Stimulated activated memory B cell treated with anti-CD40 and anti-IgM and Interleukin-4, amounts not matched to agents 10 μg/mL and 1 μg/mL and 100 μg/mL, for 72 hours (primary cell): ENCODE measurements at places on chromosomes 2 and 18.

- ATAC-seq, result no peak
Measured at GRCh38 chr2:67283641-67284040, 113.5 kb upstream of the ETAA1 start.

- ATAC-seq, result no peak
Measured at GRCh38 chr2:177551989-177552421, 159.4 kb downstream of the AGPS start.

- peak; percentile 17 for ATAC-seq
Measured at GRCh38 chr2:204010628-204011560, 74.3 kb downstream of the ICOS start.

GRCh38 chr2:177229442-177230242 lies 17.0 kb downstream of the HNRNPA3 start:
- no peak for ATAC-seq

GRCh38 chr2:113840518-113840917 lies 49.4 kb upstream of the ACTR3 start:
- no peak for ATAC-seq

- no peak for ATAC-seq
Measured at GRCh38 chr2:133292259-133292658, 276.0 kb downstream of the NCKAP5 start.

DNA sequence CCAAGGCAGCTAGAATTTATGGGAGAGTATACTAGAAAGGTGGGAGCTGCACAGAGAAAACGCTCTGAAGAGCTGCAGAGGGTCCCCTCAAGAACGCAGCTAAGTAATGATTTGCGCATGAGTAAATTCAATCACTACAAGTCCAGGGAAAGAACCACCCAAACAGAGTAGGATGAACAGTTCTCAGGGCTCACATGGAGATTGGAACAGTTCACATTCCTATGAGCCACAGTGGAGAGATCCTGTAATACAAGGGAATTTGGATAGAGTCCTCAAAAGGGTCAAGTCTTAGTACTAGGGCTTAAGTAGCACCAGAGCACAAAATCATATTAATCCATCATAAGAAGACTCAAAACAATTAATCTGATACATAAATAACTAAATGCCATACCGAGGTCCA lies 12.7 kb downstream of the OLA1 start:
- no peak for ATAC-seq

DNA sequence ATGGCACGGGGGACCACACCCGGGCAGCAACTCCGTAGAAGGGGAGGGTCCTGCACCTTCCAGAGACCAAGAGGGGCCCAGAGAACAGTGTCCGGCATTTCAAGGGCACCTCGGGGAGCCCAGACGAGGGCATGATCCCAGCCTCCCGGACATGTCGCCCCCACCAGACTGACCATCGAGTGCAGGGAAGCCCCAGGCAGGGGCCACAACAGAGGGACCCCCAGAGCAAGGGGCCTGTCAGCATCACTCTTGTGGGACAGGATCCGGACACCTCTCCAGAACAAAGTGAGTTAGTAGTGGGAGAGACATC lies 50.4 kb upstream of the CTDP1 start:
- ATAC-seq, result no peak

- ATAC-seq, result no peak
Measured at GRCh38 chr2:236782938-236783337, 213.3 kb downstream of the ACKR3 start.

DNA sequence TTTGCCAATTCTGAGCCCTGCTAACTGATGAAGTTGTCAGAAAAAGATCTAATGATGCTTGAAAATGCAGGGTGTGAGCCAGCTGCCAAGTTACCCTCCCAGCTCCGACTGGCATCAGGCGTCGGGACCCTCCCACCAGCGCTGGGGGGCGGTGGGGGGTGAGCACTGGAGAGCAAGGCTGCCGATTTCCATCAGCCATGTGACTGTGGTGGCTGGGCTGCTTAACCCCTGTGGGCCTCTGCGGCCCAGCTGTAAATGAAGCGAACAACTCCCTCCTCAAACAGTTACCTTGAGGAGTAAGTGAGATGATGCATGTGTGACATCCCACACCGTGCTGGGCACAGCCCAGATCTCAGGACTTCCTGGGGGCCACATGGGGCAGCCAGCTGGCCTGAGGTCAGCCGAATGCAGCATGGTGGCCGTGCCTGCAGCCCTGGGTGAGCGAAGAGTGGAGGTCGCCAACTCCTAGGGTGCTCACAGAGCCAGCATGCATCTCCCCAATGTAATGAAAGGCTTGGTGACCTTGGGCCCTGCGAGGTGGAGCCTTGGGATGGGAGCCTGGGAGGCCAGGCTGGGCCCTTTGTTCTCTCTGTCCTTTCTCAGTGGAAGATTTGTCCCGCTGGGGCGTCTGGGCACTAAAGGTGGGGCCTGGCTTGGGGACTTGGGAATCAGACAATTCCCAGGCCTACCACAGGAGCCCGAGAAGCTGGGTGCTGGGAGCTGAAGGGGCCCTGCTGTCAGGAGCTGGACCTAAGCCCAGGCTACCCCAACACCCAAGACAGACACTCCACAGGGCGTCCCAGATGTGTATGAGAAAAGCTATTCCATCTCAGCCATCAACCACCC lies 25.1 kb downstream of the CIB4 start:
- ATAC-seq, result no peak

- ATAC-seq, result no peak
Measured at GRCh38 chr2:147464737-147465357, 380.0 kb upstream of the ACVR2A start.

DNA sequence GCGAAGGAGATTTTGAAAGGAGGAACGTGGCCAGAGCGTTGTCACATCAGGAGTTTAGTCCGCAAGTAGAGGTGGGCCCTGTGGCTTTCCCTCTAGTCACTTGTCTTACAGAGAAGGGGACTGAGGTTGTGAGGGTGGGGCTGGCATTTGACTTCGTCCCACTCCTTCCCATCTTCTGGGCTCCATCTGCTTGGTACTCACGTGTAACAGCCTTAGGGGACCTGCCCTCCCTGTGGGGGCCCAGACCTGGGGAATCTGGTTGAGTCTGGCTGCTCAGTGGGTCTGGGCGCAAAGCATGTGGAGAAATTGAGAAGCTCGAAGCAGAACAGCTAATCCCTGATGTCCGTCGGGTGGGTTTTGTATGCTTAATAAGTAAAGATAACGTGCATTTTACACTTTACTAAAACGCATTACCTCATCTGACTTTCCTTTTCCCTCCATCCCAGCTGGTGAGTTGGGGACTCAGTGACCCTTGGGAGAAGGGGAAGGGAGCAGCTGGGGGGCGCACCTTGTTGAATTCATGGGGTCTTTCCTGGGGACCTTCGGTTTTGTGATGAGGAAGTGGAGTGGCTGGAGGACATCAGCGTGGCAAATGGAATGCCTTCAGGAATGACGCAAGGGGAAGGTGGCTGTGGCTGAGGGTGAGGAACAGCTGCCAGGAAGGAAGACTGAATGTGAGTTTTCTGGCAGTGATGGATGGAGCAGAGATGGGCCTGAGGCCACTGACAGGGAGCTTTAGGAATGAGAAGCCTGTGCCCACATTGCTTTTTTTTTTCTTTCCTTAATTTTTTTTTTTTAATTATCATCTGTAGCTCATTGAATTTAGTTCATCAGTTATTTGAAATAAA lies 44.8 kb downstream of the ASAP2 start:
- ATAC-seq, result no peak

GRCh38 chr2:235032466-235032865 lies 80.6 kb downstream of the SH3BP4 start:
- no peak for ATAC-seq

DNA sequence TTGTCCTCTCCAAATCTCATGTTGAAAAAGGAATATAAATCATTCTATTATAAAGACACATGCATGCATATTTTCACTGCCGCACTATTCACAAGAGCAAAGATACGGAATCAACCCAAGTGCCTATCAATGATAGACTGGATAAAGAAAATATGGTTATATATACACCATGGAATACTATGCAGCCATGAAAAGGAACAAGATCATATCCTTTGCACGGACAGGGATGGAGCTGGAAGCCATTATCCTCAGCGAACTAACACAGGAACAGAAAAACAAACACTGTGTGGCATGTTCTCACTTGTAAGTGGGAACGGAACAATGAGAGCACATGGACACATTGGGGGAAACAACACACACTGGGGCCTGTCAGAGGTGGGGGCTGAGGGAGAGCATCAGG lies 28.1 kb upstream of the PARD3B start:
- ATAC-seq, result no peak

GRCh38 chr2:167721593-167721992 lies 525.8 kb downstream of the STK39 start:
- no peak for ATAC-seq

DNA sequence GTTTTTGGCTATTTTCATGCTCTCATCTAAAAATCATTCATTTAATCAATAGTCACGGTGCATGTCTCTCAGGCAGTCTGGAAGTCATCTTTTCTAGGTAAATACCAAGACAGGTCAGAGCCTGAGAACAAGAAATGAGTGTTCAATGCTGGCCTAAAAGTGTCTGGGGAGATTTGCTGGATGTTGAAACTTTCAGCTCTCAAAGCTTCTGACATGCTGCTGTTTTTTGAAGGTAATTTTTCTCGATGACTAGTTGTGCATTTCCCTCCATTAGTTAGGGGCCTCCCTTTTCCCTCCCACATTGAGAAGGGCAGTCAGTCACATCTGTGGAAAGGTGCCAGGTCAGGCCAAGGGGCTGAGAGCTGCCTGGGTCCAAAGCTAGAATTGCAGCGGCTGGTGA lies 115.6 kb downstream of the LPIN1 start:
- no peak for ATAC-seq

DNA sequence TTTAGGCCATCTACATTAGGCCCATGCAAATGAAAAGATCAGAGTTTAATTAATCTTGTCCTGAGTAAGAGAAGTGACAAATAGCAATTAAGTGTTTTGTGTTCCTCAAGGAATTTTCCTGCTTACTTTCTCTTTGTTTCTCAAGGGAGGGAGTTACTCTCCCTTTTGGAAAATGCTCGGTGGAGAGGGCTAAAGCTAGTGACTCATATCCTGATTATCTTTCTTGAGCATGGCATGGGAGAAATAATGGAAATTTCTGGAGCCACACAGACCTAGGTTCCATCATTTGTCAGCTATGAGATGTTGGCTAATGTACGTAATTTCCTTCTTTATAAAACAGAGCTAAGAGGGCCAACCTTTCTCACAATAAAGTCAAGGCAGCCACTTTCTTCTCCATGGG lies 177.1 kb downstream of the ETAA1 start:
- no peak for ATAC-seq

- ATAC-seq, result no peak
Measured at GRCh38 chr2:189134485-189134884, 45.1 kb downstream of the COL5A2 start.

DNA sequence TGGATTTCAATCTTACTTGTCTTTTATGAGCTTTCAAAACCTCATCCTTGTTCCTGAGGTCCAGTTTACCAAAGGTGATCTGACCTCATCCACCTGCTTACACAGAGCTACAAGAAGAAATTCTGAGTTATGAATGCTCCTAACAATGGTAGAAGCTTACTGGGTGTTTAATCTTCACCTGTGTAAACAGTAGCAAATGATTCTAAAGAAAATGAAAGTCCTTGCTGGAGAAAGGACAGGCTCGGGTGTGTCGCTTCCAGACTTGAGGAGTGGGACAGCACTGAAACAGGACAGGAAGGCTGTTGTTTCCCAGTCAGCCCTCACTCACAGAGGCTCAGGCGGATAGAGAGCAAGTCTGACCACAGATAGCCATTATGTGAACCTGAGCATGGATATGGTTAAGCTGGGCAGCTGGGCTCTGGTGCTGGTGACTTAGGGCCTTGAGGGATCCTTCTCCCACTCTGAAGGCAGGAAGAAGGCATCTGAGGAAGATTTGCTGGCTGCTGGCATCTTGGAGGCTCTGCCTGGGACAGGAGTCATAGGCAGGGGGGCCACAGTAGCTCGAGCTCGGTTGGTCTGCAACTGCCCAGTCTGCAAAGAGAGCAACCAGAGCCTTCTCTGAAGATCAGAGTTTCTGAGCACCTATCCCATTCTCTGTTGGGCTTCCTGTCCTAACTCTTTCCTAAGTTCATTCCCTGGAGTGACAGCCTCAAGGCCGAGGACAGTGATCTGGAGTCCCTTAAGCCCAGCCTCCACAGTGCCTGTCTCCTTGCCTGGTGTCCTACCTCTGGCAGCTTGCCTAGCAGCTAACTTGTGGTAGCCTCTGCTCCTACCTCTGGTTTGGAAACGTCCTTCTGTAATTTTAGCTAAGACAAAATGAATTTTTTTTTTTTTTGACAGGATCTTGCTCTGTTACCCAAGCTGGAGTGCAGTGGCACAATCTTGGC lies 4.0 kb downstream of the DOK1 start:
- no peak for ATAC-seq

- no peak for ATAC-seq
Measured at GRCh38 chr2:51232027-51232426, 200.1 kb upstream of the NRXN1 start.

GRCh38 chr2:46116150-46116549 lies 181.1 kb upstream of the EPAS1 start:
- no peak for ATAC-seq

DNA sequence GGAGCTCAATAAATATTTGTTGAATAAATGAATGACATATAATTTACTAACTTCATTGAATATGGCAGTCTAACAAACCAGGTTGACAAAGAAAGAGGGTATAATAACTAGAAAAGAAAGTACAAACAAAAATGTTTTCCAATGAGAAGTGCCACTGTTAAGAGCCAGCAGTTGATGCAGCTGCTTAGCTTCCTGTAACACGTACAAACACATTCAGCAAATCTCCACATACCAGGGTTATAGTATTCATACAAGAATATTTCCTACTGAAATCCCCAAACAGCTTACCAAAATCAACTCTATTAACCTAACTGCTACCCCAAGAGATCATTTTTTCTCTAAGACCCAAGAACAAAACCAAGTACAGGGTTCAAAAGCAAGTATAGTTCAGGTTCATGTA lies 77.7 kb downstream of the THADA start:
- no peak for ATAC-seq

DNA sequence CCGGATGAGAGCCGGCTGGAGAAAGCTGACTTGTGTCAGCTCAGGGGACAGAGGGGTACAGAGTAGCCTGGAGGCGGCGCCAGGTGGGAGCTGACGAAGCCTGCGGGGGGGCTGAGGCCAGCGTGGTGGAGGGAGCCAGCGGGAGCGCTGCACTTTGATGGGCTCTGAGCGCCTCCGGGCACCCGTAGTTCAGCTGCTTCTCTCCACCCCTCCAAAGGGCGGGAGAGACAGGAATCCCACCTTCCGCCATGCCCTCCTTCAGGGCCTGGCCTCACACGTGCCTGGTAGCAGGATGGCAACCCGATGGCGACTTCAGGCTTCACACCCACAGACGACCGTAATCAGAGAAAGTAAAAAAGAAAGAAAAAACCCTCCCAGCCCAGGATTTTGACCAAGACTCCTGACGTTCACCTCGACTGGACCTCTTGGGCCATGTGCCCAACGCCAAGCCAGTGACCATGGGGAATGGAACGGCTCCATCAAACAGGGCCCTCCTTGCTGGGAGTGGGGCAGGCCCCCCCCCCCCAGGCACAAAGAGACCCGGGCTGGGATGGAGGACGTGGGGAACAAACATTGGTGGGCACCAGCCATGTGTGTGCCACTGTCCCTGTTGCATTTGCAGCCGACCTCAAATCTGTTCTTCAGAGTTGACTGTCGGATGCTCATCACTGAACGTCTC lies 60.7 kb upstream of the ASAP2 start:
- ATAC-seq, result no peak

- ATAC-seq, result no peak
Measured at GRCh38 chr2:105751272-105751671, 6.6 kb downstream of the NCK2 start.
